Posterior cingulate gyrus (tissue), 11 donors: ENCODE measurements at places on chromosomes 7 and 10.
A peak's percentile ranks its signal among the peaks of the same experiment; 100 is the strongest.

DNA sequence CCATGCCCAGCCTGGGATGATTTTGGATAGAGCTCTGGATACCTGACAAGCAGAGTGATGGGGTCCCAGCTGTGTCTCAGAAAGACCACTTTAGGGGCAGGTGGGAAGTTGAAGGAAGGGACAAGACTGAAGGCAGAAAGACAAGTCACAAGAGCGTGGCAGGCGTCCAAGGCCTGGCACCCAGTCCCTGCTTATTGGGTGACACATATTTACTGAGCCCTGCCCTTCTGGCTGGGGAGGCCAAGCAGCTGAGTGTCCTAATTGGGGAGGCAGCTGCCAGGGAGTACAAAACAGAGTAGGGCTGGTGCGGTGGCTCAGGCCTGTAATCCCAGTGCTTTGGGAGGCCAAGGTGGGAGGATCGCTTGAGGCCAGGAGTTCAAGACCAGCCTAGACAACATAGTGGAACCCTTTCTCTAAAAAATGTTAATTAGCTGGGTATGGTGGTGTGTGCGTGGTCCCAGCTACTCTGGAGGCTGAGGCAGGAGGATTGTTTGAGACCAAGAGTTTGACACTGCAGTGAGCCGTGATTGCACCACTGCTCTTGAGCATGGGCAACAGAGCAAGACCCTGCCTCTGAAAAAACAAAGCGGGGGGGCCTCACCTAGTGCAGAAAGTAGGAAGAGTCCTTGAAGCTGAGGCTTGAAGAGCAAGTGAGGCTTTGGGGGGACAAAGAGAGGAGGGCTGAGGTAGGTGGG is 53.0 kb upstream of the GTF2I start:
- DNase-seq, result no peak

DNA sequence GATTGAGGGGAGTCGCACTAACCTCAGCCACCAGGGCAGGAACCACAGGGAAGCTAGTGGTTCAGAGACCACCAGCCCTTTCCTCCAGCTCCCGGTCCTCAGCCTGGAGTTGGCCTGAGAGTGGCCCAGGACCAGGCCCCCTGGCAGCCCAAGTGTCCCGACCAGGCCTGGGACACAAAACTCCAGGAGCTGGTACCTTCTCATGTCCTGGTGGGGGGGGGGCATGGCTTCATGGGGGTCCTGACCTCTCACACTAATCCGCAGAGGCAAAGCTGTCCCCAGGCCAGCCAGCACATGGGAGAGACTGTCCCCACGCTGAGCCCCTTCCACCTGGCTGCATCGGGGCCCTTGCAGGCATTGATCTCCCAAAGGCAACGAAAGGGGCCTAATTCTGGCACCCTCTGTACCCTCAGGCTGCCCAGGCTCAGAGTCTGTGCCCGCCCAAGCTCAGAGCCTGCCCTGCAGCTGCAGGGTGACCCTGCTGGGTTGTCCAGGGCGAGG is 28.2 kb downstream of the GPRIN2 start:
- peak; percentile 9 for DNase-seq

DNA sequence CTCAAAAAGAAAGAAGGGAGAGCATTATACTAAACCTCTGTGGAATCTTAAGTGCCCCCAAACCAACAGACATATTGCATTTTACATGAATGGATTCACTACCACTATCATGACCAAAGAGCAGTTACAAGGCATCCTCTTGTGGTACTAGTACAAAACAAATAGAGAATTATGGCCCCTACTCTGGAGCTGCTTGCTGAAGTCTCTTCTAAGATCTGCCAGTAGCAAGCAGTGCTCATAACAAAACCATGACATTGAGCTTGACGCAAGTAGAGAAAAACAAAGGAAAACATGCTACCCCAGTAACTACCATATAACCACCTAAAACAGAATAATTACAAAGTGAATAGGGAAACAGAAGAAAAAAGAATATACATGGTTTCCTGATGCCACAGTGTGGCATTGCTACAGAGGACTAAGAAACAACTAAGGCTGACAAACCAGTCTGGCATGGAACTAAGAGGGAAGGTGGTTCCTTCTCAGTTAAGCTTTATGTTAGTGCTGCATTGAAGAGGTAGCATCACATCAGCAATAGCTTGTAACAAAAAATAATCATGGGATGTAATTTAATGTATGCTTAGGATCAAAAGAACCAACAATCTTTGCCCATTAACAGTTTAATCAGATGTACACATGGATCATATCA is 150.2 kb upstream of the AGR3 start:
- DNase-seq, result no peak

- no peak for DNase-seq
Observed at GRCh38 chr10:92891885-92892690, 43.8 kb downstream of the EXOC6 start.

DNA sequence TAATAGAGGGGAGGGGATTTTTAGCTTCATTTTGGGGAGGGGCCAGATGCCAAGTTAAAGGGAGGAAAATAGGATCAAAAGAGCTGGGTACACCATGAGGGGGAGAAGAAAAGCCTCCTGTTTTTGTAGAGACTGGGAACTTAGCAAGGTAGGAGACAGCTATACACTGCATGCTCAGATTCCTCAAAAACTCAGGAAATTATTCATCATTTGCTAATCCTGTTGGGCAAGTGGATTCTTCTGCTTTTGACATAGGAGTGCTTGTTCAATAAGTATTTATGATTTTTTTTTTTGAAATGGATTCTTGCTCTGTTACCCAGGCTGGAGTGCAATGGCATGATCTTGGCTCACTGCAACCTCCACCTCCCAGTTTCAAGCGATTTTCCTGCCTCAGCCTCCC is 73.4 kb downstream of the LYZL2 start:
- DNase-seq, result no peak

DNA sequence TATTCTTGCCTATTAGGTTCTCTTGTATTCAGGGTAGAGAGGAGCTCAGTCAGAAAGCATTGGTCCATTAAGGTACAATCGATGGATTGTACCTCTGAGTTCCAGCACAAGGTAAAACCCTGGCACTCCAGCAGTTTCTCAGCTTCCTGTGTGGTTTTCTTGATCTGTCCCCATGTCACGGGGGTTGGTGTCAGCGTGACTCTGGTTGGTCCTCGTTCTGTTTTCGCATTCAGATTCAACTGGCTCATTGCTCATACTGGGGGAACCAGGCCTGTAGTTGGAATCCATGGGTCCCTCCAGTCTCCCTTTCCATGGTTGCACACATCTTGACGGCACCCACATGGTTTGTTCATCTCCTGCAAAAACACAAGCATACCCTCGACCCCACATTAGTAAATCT is 32.7 kb upstream of the RASGEF1A start:
- DNase-seq, result no peak

- peak; percentile 82 for DNase-seq
Observed at GRCh38 chr10:806451-807162, 117.1 kb upstream of the DIP2C start.

DNA sequence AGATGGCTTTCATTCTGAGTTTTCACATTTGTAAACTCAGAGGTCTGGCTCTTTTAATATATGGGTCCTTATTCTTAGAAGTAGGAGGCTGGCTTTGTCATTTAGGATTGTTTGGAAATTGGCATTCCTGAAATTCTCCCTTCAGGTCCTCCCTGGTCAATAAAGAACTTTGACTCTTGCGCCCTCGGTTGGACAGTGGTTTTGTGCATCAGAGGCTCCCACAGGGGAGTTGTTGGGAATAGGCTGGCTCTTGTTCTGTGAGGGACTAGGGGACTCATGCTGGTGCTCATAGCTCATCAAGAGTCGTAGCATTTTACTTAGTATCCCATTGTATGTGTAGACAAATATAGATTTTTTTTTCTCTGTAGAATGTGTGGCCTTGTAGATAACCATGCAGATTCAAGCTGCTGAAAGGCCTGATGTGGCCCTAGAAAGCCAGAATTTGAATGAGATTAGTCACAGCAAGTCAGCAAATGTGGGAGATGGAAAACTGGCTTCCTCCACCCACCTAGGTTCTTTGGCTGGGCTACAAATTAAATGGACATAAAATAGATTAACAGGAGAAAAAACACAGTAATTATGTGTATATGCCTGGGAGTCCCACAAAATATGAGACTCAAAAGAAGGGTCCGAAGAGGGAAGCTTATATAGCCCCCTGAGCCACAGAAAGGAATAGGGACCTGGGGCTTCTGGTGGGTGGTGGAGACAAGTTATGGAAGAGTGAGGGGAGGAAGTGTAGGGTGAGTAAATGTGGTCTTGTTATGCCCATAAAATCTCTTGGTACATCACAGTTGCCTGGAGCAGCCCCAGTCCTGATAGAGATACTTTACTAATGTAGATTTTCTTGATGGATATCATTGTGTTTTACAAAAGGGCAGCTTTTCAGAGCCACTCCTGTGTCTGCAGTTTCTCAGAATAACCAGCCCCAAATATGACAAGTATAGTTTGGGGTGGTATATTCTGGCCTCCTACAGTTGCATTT is 94.6 kb upstream of the BTBD16 start:
- no peak for DNase-seq
